ENCODE measurements at places on chromosomes 1 and 21. TPM values are rescaled to one million over a fixed set of nuclear protein-coding genes. Genes with fewer than 3 reads are reported as not detected.

- no peak overlapping the region for H3K4me3 ChIP-seq
- DNase-seq, result no peak
- H3K4me1 ChIP-seq, result peaks cover 7% of the 10 kb centered on the region
- H3K27me3 ChIP-seq, result no peaks in the 10 kb centered on the region
Observed at GRCh38 chr1:111517469-111518225, 14.2 kb upstream of the ADORA3 start.

Gene KDF1
- not detected for total RNA-seq

Gene NTRK1
- total RNA-seq, result 0.13 TPM

Gene CALML6
- 7.0 TPM for total RNA-seq

Gene TFAP2E
- not detected for total RNA-seq

Gene SPEN
- 41.5 TPM for total RNA-seq
